ENCODE measurements at places on chromosomes 16 and 17.
A peak's percentile ranks its signal among the peaks of the same experiment; 100 is the strongest.

GRCh38 chr17:67156269-67157199, 88.5 kb downstream of the HELZ start:
- no peak for DNase-seq

DNA sequence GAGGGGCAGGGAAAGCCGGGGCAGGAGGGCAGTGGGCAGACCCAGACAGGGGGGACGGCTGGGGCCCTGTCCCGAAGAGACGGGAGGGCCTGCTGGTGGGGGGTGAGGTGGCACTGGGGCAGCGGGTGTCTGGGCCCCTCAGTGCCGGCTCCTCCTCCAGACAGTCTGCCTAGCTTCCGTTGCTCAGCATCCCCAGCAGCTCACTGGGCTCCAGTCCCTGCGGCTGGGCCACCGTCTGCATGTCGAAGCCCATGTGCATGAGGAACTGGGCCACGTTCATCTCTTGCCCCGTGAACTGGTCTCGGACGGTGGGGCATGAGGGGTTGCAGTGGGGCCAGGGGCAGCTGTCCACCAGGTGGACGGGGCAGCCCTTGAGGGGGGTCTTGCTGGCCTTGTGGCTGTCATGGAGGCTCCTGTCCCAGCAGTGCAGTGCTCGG, 5.8 kb upstream of the MYADML2 start:
- no peak for DNase-seq

GRCh38 chr16:4692460-4693295, 684 bp upstream of the NUDT16L1 start:
- no peak for DNase-seq

DNA sequence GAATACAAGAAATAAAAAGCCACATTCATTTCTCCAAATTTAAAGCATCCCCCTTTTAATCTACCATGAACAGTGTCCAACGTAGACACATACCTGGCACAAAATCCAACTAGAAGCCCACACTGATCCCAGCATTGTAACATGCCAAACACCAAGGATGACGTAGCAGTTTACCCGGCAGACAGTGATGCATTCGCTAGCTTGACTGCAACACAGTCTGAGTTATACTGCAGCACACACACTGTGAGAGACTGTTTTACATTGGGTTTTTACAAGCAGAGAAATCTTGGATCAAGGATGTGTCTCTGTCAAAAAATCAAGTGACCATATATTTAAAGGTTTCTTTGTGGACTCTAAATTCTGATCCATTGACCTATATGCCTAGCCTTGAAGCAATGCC, 74.5 kb upstream of the C17orf78 start:
- no peak for DNase-seq

DNA sequence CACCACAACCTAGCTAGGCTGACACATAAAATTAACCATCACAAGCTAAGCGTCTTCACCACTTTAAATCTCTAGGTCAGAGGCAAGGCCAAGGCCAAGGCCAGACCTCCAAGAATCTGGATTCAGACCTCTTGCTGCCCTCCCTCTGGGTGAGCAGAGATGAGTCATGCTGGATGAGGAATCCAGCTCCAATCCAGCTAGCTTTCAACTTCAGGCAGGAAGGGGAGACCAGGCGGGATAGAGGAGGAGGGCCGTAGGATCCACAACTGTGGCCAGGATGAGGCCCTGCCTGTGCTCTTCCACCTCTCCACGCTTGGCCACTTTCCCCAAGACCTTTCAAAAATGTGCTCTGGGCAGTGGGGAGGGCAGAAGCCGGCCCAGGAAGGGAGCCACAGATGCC, 14.7 kb downstream of the LRRC75A start:
- no peak for DNase-seq

- peak; percentile 90 for DNase-seq
These were observed 37.6 kb downstream of the CTU2 start for GRCh38 chr16:88743693-88744576.

DNA sequence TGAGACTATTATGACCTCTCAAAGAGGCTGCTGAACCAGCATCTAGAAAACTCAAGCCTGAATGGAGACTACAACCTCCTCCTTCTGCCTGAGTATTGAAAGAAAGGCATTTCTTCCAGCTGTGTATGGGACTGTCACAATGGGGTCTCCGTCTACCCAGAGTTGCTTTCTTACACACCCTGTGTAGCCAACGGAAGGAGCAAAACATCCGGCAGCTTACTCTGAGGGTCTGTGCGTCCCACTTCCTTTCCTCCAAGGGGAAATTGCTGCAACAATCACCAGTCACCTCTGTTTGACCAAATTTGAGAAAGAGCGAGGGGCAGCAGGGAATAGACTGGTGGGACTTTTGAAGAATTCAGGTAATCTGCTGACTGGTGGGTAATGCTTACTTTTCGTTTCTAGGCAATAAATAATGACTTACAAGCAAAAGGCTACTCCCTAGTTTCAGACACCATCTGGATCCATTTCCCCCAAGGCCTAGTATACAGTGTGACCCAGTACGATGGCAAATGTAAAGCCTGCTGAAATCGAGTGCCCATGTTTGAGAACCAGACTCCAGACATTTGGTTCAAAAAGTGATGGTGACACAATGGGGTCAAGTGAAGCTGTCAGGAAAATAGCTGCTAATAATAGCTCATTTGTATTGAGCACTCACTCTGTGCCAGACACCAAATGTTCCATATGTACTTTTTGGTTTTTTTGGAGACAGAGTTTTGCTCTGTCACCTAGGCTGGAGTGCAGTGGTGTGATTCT, 81.7 kb downstream of the YPEL2 start:
- no peak for DNase-seq

DNA sequence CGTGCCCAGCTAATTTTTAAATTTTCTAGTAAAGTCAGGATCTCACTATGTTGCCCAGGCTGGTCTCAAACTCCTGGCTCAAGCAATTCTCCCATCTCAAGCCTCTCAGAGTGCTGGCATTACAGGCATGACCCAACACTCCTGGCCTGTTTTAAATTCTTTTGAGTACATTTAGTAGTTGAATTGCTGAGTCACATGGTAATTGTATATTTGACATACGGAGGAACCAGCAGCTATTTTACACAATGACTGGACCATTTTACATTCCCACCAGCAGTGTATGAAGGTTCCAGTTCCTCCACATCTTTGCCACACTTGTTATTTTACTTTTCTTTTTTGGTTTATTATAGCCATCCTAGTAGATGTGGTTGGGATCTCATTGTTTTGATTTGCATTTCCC, 43.6 kb downstream of the RHOT1 start:
- no peak for DNase-seq

DNA sequence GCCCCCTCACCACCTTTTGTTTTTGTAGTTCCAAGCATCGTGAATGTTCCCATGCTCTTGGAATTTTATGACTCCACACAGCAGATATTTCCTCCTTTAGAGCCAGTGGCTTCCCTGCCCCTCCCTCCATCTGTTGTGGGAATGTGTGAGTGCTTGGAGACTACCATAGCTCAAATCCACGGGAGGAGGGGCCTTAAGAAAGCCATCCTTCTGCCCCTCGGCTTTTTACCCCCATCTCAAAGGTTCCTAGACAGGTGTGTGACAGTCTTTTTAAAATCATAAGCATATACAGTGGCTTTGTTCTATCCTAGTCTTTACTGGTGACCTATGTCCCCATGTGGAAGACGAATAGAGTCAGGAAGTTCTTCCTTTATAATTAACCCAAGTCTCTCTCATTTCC, 47.2 kb downstream of the YPEL2 start:
- DNase-seq = no peak

DNA sequence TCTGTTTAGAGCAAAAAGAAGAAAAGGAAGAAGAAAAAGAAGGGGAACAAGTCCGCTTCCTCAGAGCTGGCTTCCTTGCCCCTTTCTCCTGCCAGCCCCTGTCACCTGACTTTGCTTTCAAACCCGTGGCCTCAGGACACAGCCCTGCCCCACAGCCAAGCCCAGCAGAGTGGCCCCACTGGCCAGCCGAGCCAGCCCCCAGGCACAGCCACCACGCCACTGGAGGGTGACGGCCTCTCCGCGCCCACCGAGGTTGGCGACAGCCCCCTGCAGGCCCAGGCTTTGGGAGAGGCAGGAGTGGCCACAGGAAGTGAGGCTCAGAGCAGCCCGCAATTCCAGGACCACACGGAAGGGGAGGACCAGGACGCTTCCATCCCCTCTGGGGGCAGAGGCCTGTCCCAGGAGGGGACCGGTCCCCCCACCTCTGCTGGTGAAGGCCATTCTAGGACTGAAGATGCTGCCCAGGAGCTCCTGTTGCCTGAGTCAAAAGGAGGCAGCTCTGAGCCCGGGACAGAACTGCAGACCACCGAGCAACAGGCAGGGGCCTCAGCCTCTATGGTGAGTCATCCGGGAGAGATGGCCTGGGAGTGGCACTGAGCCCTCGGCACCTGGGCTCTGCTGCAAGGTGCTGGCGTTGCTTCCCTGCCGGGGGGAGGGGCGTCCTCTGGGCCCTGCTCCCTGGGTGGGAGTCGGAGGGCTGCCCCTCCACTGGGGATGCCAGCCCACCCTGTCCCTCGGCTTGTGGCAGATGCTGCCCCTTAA, 27.3 kb downstream of the RNF213 start:
- DNase-seq = no peak
